Astrocyte (in vitro differentiated cells and primary cell): ENCODE measurements at places on chromosomes 13 and 19.

GRCh38 chr19:5627395-5627904 lies 4.6 kb downstream of the SAFB start:
- peak; percentile 26 for DNase-seq

GRCh38 chr19:49642492-49643035 lies 555 bp downstream of the SCAF1 start:
- DNase-seq = no peak

DNA sequence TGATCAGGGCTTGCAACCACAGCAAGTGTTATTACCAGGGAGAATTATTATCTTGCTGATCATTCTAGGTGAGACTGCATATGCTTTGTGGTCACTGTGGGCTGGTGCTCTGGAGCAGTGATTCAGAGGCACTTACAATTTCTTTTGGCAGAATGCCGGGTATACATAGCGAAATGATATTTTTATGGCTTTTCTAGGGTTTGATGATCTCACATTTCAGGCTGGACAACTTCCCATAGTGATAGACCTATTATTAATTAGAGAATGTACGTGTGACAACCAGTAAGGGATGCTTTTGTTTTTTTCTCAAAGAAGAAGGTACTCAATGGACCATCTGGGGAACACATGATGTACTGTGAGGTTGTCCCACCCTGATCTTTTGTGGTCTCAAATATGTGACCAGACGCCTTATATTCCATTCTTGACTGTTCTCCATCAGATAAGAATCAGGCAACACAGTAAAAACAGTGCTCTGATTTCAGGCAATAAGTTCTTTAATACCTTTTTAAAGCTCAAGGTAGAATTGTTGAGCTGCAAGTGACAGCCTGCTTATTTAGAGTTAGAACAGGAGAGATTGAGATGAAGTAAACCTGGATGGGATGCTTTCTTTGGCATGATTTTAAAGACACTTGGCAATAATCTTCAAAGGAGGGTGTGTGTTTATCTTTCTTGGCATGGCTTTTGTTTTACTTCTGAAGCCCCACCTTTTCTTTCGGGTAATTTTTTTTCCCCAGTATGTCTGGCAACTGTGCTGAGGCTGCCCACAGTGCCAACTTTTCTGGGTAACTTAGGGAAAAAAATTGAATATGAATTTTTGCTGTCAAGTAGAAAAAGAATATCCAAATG lies 27.4 kb upstream of the SCEL start:
- peak; percentile 96 for DNase-seq

GRCh38 chr19:7505682-7506384 lies 10.1 kb upstream of the ZNF358 start:
- no peak for DNase-seq

GRCh38 chr19:50490411-50490811 lies 13.8 kb upstream of the GARIN5A start:
- DNase-seq = no peak

DNA sequence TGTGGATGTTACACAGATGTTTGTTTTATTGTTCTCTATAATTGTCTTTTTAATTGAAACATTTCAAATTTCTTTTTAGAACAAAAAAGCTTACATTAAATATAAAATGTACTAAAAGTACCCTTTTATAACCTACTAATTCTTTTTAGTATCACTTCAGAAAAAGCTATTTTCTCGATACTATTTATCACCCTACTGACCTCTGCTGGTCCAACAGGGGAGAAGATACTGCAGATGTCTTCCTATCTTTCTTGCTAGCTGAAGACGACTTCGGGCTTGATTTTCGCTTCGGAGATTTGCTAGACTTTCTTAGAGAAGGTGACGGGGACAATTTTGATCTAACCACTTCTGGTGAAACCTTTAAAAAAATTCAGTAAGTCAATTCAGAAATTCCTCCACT lies 42.4 kb downstream of the ZC3H13 start:
- no peak for DNase-seq
